ENCODE measurements at places on chromosomes 6 and 20.
A peak's percentile ranks its signal among the peaks of the same experiment; 100 is the strongest.

DNA sequence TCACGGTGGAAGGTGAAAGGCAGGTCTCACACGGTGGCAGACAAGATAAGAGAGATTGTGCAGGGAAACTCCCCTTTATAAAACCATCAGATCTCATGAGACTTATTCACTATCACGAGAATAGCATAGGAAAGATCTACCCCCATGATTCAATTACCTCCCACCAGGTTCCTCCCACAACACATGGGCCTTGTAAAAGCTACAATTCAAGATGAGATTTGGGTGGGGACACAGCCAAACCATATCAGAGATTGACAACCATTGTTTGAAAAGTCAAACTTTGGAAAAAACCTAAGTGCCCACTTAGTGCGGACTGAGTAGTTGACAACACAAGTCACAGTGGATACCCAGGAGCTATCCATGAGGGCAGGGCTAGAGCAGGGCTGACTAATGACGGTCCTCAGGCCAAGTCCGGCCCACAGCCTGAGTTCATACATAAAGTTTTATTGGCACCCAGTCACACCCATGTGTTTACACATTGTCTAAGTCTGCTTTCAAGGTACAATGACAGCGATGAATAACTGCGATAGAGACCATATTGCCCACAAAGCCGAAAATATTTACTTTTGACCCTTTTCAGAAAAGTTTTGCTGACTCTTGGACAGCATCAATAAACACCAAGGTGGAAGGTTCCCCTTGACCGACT, 33.8 kb upstream of the PMEPA1 start:
- no peak for DNase-seq

DNA sequence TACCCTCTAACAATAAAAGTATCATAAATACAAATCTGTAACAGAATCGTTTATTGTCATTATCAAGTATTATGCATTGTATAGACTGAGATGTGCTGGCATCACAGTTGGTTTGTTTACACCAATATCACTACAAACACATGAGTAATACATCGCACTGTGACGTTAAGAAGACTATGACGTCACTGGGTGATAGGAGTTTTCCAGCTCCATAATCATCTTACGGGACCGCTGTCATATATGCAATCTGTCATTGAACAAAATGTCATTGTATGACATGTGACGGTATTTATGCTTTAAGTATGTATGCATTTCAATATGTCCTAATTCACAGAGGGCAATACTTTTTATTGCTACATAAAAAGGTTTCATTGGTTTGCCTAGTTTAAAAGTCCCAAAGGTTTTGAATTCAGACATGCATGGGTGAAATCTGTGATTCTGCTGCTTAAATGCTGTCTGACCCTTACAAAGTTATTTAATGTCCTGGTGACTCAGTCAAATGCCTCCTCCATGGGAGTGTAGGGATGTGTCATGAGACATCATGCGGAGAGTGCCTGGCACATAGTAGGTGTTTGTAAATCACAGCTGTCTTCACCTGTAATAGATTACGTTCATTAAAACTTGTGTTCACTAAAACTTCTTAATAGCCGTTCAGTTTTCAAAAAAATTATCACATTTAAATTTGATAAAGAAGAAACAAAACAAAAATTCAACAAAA, 160.7 kb upstream of the PDE10A start:
- no peak for DNase-seq

DNA sequence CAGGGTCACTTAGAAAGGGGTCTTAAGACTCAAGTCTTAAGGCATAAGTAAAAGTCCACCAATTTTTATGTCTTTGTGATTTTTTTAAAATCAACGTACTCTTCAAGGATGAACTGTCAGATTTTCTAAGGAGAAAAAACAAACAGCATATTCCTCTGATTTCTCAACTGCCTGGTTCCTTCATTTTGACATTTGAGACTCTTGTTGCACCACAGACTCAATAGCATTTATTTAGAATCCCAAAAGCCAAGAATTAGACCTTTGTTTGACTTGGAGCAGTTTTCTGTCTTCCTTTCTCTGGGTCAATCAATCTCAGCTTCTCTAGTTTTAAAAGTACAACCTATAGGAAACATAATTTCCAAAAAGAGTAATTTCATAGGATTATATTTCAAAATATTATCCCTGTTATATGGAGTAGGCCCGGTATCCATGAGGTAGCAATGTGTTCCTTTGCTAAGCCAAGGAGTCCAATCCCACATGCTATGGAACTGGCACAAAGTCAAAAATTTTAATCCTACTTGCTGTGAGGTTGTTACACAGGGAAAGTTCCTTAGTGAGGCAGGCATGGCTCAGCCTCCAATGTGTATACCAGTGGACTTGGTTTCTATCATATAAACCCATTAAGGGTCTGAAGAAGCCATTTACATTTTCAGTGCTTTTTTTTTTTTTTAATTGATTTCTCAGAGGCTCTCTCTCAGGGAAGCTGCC, 405.7 kb downstream of the KIF16B start:
- DNase-seq: peak; percentile 5

DNA sequence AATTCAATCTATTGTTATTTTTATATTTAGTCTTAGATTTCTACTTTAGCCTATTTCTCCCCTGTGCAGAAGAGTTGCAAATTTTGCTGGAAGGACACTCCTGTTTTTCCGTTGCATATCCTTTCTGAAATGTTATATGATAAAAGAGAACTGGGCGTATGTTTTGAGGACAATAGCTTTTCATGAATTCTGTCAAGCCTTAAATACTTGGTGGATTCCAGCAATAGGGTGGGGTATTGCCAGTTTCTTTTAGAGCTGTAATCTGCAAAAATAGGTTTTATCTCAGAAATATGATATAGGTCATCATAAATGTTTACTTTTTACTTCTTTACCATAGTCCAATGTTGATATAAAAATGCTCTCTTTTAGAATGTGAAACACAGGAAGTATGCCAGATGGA, 42.0 kb downstream of the VTA1 start:
- DNase-seq: peak; percentile 2

- no peak for DNase-seq
Measured at GRCh38 chr20:51747182-51747911, 20.8 kb downstream of the ATP9A start.

DNA sequence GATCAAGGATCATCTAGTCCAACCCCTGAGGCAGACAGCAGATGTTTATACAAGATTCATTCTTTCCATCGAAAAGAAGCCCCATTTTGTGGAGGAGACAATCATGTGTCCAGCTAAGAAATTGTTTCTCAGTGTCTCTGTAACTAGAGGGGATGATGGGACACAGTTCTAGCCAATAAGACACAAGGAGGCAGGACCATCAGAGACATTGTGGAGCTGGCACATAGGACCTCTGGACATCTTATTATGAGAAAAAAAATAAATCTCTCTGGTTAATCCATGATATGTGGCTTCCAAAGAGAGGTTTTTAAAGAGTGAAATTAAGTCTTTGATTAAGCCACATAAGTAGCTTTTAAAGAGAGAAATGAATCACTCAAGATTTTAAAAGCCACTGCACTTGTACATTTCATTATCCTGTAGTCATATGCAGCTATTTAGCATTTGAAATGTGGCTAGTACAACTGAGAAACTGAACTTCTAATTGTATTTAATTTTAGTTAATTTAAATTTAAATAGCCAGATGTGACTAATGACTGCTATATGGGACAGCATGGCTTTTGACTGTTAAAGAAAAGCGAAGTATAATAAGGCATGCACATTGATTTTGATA, 176.8 kb downstream of the TASP1 start:
- DNase-seq: no peak

- DNase-seq: no peak
Measured at GRCh38 chr20:33460711-33461110, 17.1 kb upstream of the SNTA1 start.

- DNase-seq: peak; percentile 46
Measured at GRCh38 chr6:4533576-4533975, 242.6 kb upstream of the CDYL start.

GRCh38 chr20:48652961-48653705, 174.7 kb downstream of the PREX1 start:
- DNase-seq: no peak

- DNase-seq: peak; percentile 60
Measured at GRCh38 chr6:33633462-33634158, 12.5 kb downstream of the ITPR3 start.

GRCh38 chr6:104159045-104159618, 700.6 kb downstream of the HACE1 start:
- DNase-seq: no peak

- peak; percentile 59 for DNase-seq
Measured at GRCh38 chr6:111210194-111210728, 123.0 kb downstream of the SLC16A10 start.

DNA sequence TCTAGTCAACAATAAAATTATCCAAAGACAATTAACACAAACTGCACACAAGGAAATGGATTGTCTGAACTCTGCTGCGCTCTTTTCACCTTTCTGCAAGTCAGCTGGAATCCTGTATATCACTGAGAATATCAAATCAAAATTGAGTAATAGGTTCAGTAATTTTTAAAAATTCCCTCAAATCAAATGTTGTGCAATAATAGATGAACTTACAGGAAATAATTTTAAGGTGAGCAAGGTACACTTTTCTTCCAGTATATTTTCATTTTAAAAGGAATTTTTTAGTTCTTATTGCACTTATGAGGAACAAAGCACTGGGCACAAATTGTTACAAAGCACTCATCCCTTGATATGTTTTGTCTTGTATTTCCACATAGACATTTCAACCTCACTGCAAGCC, 1.2 kb downstream of the SAYSD1 start:
- no peak for DNase-seq

- DNase-seq: peak; percentile 46
Measured at GRCh38 chr6:122730775-122731386, 48.6 kb upstream of the FABP7 start.

GRCh38 chr6:139017227-139017626, 11.3 kb upstream of the ABRACL start:
- no peak for DNase-seq

- DNase-seq: peak; percentile 62
Measured at GRCh38 chr20:22723659-22724058, 139.3 kb upstream of the FOXA2 start.

GRCh38 chr20:35447082-35447789, 8.2 kb upstream of the CEP250 start:
- DNase-seq: peak; percentile 81

DNA sequence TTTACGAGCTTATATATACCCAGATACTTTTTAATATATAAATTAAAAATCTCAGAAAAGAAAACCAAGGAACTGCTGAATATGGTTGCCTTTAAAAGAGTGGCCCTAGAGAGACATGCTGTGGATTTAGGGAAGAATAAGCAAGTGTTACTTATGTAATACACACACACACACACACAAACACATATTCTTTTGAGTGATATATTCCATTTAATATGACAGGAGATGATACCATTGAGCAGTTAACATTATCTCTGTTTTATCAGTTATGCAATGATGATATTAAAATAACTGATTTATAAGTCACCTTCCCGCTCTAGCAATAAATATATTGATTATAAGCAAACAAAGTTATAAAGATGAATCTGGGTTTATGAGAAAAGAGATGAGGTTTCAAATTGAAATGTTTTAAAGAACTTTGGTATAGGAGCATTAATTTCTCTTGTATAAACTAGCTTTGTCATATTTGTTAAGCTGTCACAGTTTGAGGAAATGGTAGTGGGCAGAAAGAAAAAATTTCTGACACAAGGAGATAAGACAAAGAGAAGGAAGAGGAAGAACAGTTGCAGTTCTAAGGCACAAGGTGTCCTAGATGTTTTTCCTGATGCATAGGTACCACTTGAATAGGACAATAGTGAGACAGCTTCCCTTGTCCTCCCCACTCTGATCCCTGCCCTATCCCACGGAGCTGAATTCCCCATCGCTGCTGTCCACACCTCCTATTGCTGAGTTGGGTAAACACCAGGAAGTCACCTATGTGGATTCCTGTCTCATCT, 26.4 kb downstream of the GPX5 start:
- DNase-seq: no peak

DNA sequence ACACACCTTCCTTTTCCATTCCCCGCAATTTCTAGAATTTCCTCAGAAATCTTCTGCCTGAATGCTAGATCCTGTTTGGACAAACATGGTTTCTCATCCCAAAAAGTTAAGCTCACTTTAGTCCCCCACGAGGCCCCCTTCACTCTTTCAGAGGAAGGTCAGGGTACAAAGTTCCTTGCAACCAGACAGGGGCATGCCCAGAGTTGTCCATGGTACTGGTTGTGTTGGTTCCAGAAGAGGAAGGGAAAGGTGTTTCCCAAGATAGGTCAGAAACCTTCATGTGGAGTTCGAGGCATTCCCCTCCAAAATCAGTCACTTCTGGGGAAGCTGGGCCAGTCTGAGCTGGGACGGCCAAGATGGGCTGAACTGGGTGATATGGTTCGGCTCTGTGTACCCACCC, 167.6 kb upstream of the MAFB start:
- no peak for DNase-seq

- DNase-seq: no peak
Measured at GRCh38 chr6:12473494-12473893, 183.3 kb downstream of the EDN1 start.

GRCh38 chr6:116287689-116288282, 8.1 kb upstream of the TSPYL1 start:
- DNase-seq: peak; percentile 60

DNA sequence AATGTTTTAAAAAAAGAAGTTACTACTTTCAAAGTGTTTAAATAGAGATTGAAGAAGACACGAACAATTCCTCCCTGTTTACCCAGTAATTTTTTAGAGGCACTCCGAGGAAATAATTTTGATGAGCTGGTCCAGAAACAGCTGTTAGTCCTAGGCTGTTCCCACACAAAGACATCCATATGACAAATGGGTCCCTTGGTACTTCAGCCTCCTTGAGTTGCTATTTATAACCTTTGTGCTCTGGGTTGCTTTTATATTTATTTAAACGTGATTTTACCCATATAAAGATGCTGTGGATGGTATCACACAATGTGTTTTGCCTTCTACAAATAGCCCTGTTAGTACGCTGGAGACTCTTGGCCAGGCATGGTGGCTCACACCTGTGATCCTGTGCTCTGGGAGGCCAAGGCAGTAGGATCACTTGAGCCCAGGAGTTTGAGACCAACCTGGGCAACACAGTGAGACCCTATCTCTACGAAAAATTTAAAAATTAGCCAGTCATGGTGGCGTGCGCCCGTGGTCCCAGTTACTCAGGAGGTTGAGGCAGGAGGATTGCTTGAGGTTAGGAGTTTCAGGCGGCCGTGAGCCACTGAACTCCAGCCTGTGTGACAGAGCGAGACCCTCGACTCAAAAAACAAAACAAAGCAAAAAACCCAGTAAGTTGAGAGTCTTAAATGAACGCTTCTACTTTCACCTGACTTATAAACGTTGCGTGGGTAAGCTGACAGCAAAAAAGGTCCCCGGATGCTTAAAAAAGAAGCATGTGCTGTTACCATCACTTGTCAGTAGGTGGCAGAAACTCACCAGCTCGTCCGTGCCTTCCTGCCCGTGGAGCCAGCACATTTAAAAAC, 56.9 kb upstream of the ARMH2 start:
- peak; percentile 68 for DNase-seq

GRCh38 chr6:163260111-163260895, 154.2 kb upstream of the QKI start:
- peak; percentile 24 for DNase-seq

- DNase-seq: peak; percentile 74
Measured at GRCh38 chr20:53642196-53643030, 48.8 kb upstream of the ZNF217 start.

GRCh38 chr6:12293931-12294807, 4.0 kb downstream of the EDN1 start:
- DNase-seq: no peak

Data from fibroblast of skin of back (primary cell).